ENCODE measurements at places on chromosomes 2 and 18.

- no peak for DNase-seq
These were observed 62.9 kb downstream of the COL6A3 start for GRCh38 chr2:237351046-237351445.

GRCh38 chr2:151808258-151809072 is 19.8 kb downstream of the ARL5A start:
- DNase-seq = no peak

GRCh38 chr2:149902081-149902480 is 314.5 kb upstream of the MMADHC start:
- no peak for DNase-seq

GRCh38 chr2:127694986-127695385 is 6.3 kb upstream of the SFT2D3 start:
- DNase-seq = no peak

DNA sequence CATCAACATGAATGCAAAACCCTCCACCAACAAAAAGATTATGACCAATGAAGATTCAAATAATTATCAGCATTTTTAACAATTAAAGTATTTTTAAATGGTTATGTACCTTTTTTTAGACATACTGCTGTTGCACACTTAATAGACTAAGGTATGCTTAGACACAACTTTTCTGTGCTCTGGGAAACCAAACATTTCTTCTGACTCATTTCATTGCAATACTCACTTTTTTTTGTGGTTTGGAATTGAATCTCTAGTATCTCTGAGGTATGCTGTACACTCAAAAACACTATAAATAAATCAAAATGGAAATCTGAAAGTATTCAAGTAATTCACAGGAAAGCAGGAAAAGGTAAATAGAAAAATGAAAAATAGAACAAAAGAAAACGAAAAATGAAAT is 247.9 kb upstream of the POU3F3 start:
- no peak for DNase-seq

DNA sequence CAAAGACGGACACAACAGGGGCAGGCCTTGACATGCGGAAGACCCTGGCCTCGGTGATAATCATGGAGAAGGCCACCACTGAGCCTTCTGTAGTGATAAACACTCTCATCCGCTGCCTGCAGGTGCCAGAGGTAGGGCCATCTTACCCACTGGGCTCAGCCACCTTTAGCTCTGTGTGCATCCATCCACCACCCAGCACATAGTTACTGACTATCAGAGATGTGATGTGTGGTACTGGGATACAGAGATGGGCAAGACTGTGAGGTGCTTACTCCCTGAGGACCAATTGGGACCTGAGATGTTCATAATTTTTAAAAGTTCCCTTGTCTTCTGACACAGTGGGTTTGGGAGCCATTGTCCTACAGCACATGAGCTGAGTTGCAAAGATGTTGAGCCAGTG is 1.6 kb downstream of the MROH2A start:
- DNase-seq = no peak

- no peak for DNase-seq
These were observed 96.5 kb upstream of the PIEZO2 start for GRCh38 chr18:11245879-11246278.

- no peak for DNase-seq
These were observed 163.3 kb downstream of the SLC39A10 start for GRCh38 chr2:195820373-195820772.

GRCh38 chr2:50651676-50652075 is 380.3 kb downstream of the NRXN1 start:
- DNase-seq = no peak

DNA sequence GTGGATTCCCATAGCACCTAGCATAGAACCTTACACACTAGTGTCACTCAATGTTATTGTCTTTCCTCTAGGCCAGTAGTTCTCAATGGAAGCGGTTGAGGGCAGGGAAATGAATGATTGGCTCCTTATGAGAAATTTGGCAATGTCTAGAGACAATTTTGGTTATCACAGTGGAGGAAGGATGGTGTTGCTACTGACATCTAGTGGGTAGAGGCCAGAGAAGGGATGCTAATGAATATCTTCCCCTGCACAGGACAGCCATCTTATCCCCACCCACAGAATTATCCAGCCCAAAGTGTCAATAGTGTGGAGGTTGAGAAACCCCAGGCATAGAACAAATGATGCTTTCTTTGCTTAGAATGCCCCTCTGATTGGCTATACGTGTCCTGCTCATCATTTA is 15.8 kb downstream of the C18orf63 start:
- DNase-seq = no peak

GRCh38 chr2:105252271-105252670 is 10.7 kb downstream of the GPR45 start:
- no peak for DNase-seq

- no peak for DNase-seq
These were observed 84.8 kb downstream of the CCDC178 start for GRCh38 chr18:33355756-33356155.

DNA sequence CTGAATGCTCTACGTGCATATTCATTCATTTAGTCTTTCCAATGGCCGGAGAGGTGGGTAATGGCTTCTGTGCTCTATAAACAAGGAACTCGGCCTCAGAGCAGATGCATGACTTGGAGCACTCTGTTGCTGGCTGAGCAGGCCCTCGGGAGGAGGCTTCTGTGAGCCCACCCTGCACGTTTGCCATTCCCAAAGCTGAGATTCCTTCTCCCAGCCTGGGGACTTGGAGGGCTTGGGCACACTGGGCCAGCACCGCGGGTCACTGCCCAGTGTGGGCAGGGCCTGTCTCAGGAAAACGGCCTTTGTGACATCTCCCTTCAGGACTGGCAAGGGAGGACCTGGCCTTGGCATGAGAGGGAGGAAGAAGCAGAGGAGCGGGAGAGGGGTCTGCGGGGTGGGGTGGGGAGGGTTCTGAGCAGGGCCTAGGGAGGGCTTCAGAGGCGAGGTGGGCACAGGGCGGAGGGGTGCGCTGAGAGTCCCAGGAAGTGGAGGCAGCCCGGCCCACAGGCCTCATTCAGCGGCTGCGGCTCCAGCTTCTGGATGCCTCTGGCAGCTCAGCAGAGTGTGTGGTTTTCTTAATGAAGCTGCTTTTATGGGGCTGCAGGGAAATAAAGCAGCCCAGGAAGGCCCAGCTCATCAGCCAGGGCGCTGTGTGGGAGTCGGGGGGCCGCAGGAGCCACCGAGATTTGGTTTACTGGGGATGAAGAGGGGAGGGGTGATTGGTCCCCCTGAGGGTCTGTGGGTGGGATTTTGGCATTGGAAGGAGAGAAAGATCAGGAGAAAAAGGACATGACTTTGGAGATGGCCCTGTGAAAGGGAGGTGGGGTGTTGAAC is 51.7 kb upstream of the OTOF start:
- no peak for DNase-seq

DNA sequence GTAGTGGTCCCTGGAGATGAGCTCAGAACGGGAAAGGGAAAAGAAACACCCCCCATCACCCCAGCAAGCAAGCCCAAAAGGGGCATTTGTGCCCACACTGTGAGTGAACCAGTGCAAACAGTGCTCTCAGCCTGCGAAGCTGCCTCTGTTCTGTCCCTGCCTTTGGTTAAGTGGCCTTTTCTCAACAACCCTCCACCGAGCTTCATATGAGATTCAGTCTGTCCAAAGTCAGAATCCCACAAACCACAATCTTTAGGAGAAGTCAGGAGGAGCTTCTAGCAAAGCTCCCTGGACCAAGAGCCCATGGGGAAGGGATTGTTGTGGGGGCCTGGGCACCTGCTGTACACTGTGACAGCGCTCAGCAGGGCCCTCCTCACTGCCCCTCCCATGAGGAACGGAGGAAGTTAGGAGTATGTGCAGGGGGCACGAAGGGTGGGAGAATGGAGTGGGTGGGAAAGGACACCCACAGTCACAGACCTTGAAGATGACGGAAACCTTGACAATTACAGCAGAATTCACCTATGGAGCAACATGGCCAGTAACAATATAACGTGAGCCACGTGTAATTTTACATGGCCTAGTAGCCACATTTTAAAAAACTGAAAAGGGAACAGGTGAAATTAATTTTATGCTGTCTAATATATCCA is 119.5 kb downstream of the SMAD7 start:
- DNase-seq = no peak

- no peak for DNase-seq
These were observed 361.9 kb downstream of the NYAP2 start for GRCh38 chr2:225761396-225761795.

GRCh38 chr2:127874378-127875269 is 11.1 kb downstream of the AMMECR1L start:
- no peak for DNase-seq

DNA sequence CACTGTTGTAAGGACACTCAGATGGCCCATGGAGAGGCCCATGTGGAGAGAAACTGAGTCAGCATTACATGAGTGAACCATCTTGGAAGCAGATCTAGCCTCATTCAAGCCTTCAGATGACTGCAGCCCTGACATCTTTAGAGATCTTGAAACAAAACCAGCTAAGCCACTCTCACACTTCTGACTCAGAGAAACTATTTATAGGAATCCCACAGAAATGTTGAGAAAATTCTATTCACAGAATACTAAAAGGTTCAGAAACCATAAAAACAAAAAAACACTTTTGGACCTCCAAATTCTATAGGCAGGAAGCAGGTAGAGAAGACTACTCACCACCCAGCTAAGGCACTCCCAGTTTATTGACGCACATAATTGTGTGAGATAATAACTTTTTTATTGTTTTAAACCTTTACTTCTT is 8.7 kb downstream of the TMEM169 start:
- DNase-seq = no peak

DNA sequence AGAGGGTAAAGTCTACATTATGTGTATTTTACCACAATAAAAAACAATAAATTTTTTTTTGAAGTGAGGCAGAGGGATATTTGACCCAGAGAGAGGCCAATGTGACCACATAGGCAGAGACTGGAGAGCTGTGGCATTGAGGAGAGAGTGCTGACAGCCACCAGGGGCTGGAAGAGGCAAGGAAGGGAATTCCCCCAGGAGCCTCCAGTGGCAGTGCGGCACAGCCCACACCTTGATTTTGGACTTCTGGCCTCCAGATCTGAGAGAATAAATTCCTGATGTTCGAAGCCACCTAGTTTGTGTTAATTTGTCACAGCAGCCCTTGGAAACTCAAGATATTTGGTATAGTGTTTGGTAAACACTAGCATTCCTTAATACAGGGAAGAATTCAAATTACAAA is 22.7 kb downstream of the ANKRD29 start:
- no peak for DNase-seq

GRCh38 chr2:228063558-228063957 is 117.9 kb downstream of the SPHKAP start:
- no peak for DNase-seq

- DNase-seq = peak; percentile 40
These were observed 917.6 kb upstream of the ACVR2A start for GRCh38 chr2:146927080-146927711.

- DNase-seq = no peak
These were observed 331.3 kb upstream of the CNTNAP5 start for GRCh38 chr2:123693836-123694235.

- no peak for DNase-seq
These were observed 90.3 kb upstream of the SNTG2 start for GRCh38 chr2:860259-860855.

DNA sequence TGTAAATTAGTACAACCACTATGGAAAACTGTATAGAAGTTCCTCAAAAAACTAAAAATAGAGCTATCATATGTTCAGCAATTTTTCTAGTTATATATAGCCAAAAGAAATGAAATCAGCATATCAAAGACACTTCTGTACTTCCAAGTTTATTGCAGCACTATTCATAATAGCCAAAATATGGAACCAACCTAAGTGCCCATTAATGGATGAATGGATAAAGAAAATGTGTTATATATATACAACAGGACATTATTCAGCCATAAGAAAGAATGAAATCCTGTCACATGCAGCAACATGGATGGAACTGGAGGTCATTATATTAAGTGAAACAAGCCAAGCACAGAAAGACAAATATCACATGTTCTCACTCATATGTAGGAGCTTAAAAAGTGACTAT is 112.6 kb downstream of the MDH1 start:
- no peak for DNase-seq

DNA sequence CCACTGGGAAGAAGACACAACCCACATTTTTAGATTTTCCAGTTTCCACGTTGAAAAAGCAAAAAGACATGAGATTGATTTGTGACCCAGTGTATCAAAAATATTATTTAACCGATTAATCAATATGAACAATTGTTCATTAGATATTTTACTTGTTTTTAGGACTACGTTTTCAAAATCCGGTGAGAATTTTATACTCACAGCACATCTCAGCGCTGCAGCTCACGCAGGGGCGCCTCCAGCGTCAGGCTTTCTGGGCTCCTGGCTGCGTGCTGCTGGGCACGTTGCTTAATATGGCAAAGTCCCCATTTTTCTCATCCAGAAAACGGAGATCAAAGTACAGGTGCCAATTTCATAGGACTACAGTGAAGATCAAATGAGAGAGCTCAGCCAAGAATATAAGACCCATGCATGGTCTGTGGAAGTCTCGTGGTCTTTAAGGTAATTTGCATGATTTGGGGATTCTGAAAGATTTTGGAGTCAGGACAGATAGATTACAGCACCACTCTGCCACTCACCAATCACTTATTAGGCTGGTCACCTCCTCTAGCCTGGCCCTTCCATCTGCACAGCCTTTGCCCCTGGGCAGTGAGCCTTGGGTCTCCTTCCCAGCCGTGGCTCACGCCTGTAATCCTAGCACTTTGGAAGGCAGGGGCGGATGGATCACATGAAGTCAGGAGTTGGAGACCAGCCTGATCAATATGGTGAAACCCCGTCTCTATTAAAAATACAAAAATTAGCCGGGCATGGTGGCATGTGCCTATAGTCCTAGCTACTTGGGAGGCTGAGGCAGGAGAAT is 36.2 kb downstream of the PTPN18 start:
- no peak for DNase-seq

DNA sequence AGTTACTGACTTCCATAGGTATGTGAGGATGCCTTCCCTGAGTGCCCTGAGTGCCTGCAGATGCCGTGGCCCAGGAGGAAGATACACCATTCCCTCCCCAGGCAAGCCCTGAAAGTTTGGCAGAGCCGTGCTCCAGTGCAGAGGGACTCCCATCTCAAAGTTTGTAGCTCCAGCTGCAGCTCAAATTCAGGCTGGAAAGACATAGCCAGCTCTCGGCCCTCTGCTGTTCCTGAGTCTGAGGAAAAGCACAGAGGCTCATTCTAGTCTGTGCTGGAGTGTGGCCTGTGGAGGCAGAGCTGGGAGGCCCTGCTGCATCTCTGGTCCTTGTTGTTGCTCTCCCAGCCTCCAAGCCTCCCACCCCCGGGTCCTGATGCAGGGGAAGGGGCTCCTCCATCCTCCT is 15.9 kb upstream of the TPO start:
- DNase-seq = no peak

DNA sequence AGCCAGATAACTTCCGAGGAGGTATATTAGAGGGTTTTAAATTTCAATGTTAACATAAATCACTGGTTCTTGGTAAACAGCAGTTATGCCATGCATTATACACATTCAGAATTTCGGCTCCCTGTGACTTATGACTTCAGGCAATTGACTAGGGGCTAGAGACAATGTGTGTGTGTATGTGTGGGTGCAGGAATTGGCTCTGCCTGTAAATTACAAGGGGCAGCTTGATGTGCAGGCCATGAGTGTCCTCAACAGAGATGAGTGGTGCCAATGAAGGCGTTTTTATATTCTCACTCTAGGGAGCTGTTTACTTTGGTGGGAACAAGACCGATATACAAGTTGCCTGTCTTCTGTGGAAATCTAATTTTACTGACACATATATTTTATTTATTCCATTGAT is 161.6 kb downstream of the CSRNP3 start:
- DNase-seq = no peak

All from putamen (tissue), 1 donor.